Activated naive CD4-positive, alpha-beta T cell (primary cell): ENCODE measurements at places on chromosomes 6 and 20.

GRCh38 chr6:127933852-127934840, 33.3 kb upstream of the THEMIS start:
- no peak for DNase-seq

DNA sequence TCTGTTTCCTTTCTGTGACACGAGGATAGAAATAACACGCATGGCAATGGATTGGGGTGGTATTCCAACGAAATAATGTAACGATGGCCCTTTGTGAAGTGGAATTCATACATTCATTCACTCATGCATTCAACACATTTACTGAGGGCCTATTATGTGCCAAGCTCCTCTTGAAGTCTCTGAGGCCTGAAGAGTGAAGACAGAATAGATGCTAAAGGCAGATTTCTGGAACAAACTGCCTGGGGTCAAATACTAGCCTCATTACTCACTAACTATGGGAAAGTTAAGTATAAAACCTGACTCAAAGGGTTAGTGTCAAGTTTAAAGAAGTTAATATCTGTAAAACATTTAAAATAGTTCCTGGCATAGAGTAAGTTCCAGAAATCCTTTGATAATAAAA, 279.6 kb upstream of the SULF2 start:
- no peak for DNase-seq

DNA sequence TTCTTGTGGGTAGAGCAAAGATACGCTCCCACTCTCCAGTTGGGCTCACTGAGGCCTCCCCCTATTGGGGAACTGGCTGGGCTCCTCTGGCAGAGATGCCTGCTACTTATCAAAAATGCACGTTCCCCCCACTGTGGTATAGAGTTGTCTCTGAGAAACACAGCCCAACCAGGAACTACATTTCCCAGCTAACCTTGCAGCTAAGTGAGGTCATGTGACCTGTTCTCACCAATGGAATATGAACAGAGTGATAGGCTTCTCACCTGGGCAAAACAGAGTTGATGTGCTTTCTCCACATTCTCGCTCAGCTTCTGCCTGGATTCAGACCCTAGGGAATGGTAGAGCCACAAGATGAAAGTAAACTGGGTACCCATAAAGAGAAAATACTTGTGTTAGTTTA, 49.1 kb upstream of the PTPRT start:
- no peak for DNase-seq

DNA sequence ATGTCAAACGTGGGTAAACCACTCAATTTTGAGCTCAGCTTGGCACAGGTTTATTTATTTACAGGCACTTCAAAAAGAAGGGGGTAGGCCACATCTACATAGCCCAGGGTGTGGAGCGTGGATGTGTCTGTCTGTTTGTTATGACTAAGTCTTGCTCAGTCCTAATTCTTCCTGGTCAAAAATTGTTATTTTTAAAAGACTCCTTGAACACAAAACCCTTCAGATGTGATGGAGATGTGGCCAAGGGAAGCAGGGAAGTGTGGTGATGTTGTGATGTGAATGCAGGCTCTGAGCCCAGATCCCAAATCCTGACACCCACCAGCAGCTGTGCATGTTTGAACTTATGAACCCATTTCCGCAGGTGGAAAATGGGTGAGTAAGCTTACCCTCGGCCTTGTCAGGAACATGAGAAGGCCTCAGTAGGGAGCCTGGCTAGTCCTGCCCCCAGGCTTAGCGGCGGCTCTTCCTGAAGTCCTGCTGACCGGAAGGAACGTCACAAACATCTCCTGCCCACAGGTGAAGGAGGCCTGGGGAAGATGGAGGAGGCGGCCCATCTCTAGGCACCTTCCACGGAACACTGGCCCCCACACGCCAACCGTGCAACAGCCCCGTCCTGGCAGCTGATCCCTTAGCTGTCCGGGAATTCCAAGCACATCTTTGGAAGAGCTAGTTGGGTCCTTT, 119.7 kb downstream of the MYLK4 start:
- DNase-seq, result no peak

- DNase-seq, result no peak
Measured at GRCh38 chr6:168684471-168684870, 243.5 kb downstream of the SMOC2 start.

DNA sequence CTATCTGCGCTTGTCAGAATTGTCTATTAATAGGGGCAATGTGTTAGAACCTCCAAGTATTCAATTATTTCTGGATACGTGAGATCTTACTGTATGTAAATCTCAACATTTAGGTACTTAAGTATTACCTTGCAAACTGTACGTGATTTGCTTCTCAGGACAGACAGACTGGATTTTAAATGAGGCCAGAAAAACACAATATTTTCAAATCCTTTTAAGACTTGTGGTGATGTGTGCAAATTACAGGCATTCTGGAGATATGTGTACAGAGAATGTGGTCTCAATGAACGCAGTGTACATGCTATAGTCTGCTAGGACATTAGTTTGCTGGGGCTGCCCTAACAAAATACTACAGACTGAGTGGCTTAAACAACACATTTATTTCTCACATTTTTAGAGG, 16.9 kb downstream of the CCR6 start:
- no peak for DNase-seq

- DNase-seq, result no peak
Measured at GRCh38 chr20:22604815-22605214, 20.4 kb upstream of the FOXA2 start.

- DNase-seq, result no peak
Measured at GRCh38 chr6:54308289-54308985, at the start of gene TINAG. Gene TINAG (plus strand): TSS chr6:54308441. CDS start chr6:54308551, 110 bp downstream.

DNA sequence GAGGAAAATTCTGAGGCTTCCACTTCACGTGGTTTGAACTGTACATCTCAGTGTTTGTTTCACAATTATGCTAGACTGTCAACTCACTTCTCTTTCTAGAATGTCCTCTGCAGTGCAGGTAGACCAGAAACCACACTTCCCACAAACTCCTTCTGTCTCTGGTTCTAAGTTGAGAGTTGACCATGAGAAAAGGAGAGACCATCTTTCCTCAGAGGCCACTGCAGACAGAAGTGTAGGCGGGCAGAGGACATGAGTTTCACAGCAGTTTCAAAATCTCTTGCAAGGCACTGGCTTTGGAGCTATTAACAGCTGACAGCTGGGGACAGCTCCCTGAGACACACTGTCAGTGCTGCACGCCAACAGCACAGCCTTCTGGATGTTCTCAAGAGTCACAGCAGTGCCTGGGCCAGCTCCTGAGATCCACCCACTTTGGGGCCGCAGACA, 55.4 kb upstream of the MOXD1 start:
- DNase-seq, result no peak

DNA sequence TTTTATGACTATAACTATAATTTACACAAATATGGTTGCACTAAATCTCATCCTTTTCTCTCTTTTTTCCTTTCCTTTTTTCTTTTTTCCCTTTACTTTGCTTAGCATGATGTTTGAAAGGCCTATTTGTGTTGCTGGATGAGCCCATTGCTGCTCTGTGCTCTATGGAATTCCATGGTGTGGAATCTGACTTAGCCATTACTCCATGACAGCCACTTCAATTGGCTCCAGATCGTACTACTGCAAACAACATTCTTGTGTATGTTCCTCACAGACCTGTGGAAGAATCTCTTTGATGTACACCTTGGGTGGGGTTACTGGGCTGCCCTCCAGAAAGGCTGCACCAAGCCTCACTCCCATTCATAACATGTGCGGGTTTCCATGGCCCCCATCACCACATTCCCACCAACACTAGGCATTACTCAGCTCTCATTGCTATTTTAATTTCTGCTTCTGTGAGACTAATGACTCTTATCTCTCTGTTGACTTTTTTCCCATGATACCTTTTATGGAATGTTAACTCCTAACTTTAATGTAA, 979.0 kb downstream of the KIF16B start:
- no peak for DNase-seq

GRCh38 chr6:138695193-138695592, 78.4 kb upstream of the CCDC28A start:
- no peak for DNase-seq

DNA sequence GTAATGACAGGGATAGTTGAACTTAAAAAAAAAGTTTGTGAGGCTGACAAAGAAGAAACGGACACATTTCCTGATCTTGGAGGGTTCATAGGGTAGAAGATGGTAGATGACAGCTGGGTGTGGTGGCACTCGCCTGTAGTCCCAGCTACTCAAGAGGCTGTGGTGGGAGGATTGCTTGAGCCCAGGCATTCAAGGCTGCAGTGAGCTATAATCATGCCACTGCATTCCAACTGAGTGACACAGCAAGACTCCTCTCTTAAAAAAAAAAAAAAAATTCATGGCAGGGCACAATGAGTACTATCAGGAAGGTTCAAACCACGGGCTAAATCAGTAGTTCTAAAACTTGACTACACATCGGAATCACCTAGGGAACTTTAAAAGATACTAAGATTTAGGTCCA, 2.0 kb upstream of the MICA start:
- DNase-seq, result no peak
